ENCODE measurements at places on chromosomes 12 and 14.

DNA sequence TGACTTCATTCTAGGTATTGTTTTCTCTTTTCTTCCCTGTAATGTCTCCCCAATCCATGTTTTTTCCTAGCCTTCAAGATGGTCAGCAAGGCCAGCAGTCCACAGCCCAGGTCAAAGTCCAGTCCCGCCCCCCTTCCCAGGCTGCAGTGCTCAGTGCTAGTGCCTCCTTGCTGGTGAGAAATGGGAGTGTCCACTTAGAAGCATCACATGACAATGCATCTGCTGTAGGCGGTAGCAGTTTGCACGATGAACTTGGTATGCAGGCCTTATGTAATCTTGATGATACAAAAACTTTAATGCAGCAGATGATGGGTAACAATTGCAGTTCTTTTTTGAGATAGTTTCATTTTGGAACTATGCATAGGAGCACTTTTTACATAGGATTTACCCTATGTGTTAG, 88.4 kb downstream of the PCNX1 start:
- DNase-seq = no peak

- no peak for DNase-seq
These were observed 102.7 kb upstream of the TBX5 start for GRCh38 chr12:114508529-114509129.

GRCh38 chr12:107351713-107352112, 258.4 kb upstream of the CRY1 start:
- no peak for DNase-seq

DNA sequence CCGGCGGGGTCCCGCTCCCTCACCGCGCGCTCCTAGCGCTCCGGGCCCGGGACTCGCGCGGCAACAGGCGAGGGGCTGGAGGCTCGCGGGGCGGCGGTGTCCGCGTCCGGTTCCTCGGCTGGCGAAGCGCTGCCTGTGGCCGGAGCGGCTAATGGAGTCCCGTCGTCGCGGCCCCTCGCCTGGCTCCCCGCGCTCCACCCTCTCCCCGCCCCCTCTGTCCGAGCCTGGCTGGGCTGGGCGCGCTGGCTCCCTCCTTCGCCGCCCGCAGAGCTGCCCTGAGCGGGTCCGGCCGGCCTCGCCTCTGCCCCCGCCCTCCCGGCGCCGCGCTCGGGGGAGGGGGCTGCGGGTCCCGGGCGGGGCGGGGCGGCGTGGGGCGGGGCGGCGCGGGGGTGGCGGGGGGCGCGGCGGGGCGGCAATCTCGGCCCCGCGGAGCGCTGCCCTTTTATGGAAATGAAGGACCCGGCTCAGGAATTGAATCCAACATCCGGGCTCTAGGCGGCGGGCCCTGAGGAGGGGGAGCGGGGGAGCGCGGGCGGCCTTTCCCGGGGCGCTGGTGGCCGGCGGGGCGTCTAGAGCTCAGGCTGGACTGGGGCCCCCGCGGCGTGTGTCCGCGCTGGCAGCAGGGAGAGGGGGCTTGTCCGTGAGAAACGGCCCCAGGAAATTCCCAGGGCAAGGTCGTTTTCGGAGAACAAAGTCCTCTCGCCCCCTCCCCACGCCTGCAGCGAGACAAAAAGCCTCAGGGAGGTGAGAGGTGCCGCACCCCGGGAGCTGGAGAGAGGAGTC, at the start of gene FERMT2:
FERMT2 (minus strand) TSS at position 153 of the 783 bp plus-strand sequence. CDS start 482 bp downstream, outside the sequence.
- no peak for DNase-seq

DNA sequence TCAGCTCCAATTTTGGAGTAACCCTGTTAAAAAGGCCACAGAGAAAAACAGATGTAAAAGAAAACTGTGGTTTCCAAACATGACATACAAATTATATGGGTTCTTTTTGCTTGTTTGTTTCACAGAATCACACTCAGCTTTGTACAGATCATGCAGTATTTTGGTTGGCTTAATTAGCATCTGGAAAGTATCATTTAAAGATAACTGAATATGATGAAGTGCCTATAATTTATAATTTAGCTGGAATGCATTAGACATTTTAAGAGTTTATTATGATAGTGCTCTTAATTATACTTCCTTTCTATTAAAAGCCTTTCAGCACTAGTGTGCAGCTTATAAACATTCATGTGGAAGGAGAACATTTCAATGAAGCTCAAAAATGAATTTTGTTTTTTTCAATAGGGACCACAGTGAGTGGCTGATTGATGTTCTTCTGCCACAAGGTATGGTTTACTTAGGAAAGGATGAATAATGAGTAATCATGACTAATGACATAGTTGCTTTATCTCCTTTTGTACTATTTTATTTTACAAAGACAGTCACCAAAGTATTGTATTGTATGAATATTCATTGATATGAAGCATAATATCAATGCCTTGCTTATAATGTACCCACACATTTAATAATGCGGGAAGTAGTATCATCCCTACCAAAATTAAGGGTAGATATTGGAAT, 98.3 kb downstream of the UNC79 start:
- no peak for DNase-seq

DNA sequence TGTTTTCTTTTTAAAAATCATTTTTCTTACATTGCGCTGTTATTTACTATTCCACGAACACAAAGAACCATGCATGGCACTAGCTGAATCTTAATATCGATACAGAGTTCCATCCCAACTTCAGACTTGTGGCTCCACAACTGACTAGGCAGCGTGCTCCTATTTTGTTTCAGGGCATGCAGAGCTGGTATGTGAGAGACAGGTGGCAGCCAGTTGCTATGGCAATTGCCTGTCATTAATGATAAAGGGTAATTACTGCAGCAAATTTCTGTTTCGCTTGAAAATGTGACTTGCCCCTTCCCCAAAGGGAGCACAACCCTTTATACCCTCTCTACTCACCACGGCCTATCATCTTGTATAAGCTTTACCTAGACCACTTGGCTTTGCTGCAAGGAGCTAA, 113.1 kb upstream of the G2E3 start:
- no peak for DNase-seq

DNA sequence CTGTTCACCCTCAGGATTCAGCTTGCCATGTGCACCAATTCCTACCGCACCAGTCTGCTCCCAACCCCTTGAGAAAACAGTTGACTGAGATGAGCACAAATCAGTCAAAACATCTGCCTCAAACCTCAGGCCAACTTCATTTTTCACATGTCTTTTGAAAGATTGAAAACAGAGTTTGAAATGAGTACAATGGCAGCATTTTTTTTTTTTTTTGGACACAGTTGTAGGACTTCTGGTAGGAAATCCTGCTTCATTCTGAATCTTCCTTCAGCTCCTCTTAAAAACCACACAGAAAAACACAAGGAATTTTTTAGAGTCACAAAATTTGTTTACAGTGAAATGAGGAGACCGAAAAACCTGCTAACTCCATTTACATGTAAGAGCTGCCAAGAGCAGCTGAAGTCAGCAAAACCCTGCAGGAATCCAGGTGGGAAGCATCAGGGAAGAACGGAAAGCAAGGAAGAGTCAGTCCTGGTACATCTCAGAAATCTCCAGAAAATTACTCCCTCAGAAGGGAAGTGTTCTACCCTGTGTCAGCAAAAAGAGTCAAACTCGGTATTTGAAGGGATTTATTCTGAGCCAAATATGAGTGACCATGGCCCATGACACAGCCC, 100.3 kb upstream of the TMTC1 start:
- no peak for DNase-seq

DNA sequence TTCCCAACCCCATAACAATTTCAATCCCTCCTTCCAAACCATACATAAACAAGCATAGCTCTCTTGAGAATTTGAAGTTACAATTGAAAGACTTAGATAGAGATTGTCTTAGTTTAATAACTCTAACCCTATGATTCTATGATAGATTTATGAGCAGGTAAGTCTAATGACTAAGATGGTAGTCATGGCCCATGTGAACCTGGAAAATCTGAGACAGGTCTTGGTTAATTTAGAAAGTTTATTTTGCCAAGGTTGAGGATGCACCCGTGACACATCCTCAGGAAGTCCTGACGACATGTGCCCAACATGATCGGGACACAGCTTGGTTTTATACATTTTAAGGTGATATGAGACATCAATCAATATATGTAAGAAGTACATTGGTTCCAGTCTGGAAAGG, 248.8 kb downstream of the KCNH5 start:
- no peak for DNase-seq

DNA sequence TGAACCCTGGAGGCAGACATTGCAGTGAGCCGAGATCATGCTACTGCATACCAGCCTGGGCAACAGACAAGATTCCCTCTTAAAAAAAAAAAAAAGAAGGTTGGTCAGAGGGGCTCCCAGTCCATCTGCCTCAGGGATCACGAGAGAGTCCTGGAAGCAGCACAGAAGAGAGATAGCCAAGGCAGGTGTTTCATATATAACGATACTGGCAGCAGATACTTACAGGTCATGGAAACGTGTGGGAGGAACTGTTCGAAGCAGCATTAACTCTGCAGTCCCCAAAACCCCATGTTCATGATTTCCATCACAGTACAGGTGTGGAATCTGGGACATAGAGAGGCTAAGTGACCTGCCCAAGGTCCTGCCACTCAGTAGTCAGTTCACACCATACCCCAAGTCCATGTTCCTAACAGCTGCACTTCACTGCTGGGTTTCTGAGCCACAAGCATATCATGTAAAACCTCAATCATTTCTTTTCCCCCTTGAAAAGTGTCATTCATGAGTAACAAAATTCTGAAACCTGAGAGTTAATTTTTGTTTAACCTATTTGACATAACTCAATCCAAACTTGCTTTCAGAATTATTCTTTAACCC, 16.7 kb downstream of the CDK2AP1 start:
- no peak for DNase-seq

DNA sequence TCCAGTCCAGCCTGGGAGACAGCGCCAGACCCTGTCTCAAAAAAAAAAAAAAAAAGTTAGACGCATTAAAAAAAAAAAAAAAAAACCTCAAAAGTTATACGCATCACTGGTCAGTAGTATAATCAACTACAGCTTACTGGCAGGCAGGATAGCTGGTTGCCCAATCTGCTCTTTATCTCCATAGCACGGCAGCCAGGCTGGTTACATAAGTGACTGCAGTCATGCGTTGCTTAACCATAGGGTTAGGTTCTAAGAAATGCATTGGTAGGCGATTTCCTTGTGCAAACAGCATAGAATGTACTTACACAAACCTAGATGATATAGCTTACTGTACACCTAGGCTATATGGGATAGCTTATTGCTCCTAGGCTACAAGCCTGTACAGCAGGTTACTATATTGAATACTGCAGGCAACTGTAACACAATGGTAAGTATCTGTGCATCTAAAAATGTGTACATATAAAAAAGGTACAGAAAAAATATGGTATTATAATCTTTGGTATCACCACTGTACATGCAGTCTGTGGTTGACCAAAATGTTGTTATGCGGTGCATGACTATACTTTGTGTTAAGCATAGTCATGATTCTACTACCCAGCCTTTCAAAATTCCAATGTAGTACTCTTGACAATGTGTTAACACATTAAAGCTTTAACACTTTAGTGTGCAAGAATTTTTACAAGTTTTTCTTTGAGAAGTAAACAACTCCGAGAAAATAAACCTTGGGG, 8.1 kb downstream of the L2HGDH start:
- DNase-seq = no peak

DNA sequence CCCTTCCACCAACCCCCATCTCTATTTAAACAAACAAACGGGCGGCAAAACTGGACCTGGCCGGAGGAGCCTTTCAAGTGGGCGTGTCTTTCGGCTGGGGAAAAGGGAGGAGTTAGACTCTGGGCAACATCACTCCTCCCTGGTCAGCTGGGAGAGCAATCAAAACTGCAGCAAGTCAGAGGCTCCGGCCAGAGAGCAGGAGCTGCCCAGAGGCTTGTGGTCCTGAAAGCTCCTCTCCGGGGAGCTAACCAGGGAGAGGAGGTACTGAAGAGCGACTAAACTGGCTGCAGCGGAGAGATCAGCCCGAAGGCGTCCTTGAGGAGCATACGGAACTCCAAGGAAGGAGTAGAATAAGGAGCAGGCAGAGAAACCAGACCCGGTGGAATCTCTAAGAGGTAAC, at the start of gene NEUROD4:
NEUROD4 (plus strand) TSS at position 191 of the 400 bp plus-strand sequence. CDS start 6,466 bp downstream, outside the sequence.
- no peak for DNase-seq

- no peak for DNase-seq
These were observed 18.7 kb upstream of the AP4S1 start for GRCh38 chr14:31006703-31007102.

- no peak for DNase-seq
These were observed 53.1 kb upstream of the CCDC175 start for GRCh38 chr14:59629444-59630287.

DNA sequence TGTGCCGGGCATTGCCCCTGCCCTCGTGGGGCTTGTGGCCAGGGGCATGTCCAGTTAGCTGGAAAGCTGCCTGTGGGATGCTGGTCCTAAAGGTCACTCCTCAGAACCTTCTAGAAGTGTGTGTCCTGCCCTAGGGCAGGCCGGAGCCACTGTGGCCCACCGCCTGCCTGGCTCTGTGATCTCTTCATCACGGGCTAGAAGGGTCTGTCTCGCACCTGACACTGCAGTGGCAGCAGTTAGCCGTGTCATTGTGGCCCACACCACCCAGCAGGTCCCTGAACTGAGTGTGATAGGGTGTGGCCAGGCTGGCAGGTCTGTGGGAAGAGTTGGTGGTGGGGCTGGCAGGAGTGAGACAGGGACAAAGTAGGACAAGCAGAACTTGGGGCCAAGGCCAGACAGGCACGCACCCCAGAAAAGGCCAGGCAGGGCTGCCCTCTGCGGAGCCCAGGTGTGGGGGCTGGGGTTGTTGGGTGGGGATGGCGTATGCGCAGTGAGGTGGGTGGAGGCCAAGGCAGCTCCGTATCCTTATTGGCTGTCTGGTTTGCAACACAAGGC, 41.2 kb downstream of the ADGRD1 start:
- no peak for DNase-seq

- DNase-seq = no peak
These were observed 64.8 kb upstream of the PTGR2 start for GRCh38 chr14:73786636-73787485.

GRCh38 chr14:101626331-101626730, 65.0 kb downstream of the DIO3 start:
- no peak for DNase-seq

- DNase-seq = no peak
These were observed 26.0 kb downstream of the SMUG1 start for GRCh38 chr12:54162741-54163140.

GRCh38 chr12:98439981-98440581, 75.3 kb upstream of the TMPO start:
- no peak for DNase-seq

DNA sequence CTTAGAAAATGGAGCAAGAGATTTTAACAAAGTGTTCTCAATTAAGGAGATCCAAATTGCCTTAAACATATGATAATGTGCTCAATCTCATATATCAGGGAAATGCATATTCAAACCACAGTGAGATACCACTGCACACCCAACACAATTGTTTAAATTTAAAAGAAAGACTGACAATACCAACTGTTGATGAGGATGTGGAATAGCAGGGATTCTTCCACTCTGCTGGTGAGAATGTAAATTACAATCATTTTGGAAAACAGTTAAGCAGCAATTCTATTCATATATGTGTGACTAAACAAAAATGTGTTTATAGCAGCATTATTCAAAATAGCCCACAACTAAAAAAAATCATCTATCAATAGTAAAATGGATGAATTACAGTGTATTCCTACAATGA, 144.2 kb downstream of the KICS2 start:
- DNase-seq = no peak
